Nephron progenitor cell (in vitro differentiated cells): ENCODE measurements at places on chromosomes 2 and 18.

DNA sequence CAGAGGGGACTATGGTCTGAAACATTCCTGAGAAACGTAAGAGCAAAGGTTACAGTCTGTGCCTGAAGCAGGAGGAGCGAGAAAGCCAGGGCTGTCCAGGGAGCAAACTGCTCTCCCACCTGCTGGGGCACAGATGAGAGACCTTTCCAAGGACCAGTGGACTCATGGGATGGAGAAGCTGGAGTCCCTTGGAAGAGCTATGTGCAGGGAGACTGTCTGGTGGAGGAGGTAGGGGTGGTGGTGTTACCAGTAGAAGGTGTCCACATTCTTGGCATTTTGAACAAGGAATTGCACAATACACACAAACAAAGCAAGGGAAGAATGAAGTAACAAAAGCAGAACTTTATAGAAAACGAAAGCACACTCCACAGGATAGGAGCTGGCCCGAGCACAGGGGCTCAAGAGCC lies 97.9 kb upstream of the CYRIA start:
- DNase-seq: no peak

DNA sequence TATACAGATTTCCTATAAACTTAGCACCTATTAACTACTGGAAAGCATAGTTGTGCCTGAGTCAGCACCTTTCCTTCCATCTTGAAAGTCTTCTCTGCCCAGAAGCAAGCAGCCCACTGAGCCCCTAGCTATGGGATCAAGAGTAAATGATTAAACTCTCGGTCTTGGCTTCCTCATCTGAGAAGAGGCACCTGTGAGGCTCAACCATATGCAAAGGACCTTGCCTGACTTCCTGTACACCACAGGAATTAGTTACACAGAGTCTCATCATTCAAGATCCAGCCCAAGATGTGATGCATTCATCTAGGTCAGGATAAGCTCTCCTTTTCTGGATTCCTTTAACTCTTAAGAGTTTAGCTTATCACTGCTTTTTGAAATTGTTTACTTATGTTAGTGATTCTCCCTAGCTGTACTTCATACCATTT lies 96.0 kb downstream of the CDH2 start:
- no peak for DNase-seq

DNA sequence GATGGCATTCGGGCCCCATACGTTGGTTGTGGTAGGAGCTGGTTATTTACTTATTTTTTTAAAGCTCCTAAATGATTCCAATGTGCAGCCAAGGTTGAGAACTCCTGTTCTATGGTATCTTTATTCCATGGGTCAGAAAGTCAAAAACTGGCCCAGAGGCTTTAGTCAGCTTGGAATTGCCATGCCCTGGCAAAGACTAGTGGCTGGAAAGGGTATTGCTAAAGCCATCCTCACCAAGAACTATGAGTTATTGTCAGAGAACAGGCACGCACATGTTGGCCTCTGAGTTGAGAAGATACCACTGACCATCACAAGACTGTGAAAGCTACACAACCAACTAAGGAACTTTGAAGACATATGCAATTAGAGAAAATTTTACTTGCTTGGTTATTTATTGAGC lies 47.9 kb upstream of the ACMSD start:
- no peak for DNase-seq

DNA sequence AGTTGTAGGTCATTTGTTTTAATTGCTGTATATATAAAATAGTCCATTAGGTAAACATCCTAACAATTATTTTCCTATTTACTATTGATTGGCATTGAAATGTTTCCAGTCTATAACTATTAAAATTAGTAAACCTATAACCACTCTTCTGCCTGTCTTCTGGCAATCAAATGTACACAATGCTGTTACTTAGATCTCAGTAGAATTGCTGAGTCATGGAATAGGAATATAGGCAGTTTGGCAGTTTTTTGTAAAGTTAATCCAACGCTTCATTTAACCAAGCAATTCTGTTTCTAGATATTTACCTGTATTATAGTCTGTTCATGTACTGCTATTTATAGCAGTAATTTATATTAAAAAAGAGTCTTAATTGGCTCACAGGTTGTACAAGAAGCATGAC lies 518.1 kb downstream of the DCDC2C start:
- DNase-seq: no peak

- no peak for DNase-seq
Measured at GRCh38 chr2:127078666-127079270, 28.2 kb downstream of the BIN1 start.

DNA sequence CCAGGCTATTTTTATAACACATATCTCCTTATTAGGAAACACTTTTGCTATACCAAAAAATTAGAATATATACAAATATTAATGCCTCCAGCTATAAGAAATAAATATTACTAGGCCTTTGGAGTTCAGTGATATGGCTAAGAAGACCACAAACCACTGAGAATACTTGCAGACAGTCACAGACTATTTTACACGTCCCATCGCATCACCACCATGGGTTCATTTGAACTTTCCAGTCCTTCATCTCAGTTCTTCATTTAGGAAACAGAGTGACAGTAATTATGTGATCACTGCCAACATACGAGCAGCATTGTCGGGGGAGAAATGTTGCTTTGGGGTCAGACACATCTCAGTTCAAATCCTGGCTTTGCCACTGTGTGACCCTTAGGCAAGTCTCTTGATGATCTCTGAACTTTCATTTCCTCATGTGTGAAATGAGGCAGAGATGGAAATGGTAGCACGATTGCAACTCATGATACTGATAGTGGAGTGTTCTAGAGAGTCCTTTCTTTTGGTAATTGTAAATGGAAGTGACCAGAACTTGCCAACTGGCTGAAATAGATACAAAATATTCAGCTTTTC lies 138.9 kb upstream of the NRP2 start:
- DNase-seq: no peak

DNA sequence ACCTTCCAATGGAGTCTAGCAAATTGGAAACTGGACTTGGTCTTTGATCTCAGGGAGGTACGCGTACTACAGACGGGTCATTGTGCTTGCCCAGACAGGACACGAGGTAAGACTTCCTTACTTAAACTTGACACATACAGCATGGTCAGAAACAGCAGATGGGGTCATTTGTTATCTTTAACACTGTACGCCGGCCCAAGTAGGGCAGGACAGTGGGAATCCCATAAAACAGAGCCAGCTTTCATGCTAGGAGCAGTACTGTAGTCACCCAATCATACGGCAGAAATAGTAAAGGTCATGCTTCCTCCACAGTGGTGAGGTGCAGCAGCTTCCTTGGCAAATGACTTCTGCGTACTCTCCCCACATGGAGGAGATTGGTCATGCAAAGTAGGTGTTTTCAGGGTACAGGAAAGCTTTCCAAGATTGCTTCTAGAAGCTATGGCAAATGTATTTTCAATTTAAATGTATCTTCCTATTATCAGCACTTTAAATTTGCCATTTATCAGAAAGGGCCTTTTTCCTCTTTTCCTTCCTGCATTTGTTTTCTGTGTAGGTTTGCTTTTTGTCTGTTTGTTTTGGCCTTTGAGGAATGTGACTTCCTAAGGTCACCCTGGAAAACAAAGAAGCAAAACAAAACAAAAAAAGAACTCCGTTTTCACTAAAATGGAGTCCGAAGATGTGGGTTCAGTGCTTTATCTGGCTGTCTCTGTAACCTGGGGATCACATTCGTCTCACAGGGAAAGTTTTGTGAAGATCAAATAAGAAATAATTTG lies 74.0 kb upstream of the DSG1 start:
- no peak for DNase-seq

DNA sequence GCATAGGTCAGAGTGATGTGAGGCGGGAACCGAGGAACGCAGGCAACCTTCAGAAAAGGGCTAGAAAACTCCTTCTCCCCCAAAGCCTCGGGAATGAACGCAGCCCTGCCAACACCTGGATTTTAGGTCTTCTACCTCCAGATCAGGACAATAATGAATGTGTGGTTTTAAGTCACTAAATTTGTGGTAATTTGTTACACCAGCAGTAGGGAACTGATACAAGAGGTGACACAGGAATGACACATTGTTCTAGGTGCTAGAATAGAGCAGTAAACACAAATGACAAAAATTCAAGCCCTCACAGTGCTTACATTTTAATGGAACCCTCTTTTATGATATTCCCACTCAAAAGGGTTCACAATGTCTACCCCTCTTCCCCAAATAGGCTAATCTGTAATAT lies 39.2 kb upstream of the EML4 start:
- DNase-seq: no peak

GRCh38 chr2:10537522-10538199 lies 89.5 kb upstream of the ODC1 start:
- DNase-seq: no peak

GRCh38 chr2:1514391-1515072 lies 101.3 kb downstream of the TPO start:
- no peak for DNase-seq

DNA sequence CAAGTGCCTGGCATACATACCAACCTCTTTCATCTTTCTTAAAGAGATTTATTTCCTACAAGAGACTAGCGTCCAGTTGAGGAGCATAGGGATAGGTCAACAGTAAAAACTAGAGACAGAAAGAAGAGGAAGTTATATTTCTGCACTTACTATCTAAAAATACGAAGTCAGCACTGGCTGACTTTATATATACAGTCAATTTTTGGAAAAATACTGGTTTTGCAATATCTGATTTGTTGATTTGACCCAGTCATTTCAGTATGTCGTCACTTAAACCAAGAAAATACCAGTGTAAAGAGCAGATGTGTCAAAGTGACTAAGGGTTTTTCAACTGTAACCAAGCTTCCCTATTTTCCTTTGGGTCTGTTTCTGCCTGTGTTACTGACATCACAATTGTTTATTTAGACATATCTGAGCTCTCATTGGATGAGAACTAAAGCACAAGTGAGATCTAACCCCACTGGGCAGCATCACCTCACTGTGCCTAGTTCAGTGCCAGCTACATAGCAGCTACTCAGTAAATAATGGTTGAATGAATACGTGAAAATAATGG lies 23.0 kb downstream of the CYTIP start:
- DNase-seq: no peak

DNA sequence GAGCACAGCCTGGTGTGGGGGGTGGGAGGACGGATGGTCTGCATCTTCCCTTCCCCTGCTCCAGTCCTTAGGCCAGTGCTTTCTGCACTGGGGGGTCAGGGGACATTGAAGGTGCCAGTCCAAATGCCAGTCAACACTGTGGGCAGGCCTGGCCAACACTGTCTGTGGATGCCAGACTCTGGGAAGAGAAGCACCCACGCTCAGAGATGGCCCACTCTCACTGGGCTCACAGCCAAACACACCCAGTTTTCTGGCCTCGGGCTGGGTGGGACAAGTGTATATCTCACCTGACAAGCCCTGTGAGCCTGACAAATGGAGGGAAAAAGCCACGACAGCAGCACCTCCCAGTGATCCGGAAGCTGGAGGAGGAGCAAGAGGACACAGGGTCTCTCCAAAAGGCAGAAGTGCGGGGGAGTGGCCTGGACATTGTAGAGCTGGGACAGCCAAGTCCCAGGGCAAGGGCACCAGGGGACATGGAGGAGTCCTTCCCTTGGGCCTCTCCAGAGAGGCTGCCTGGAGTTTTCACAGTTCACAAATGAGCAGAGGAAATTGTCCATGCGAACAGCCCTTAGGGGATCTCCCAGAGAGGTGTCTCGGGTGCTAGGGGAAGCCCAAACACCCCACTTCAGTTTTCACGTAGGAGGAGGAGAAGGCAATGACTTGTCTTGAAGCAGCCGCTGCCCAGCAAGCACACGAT lies 79.3 kb downstream of the SDC1 start:
- DNase-seq: peak; percentile 47

GRCh38 chr2:158091647-158092046 lies 10.0 kb upstream of the UPP2 start:
- no peak for DNase-seq

- DNase-seq: no peak
Measured at GRCh38 chr18:76499637-76500340, 4.7 kb upstream of the ZNF516 start.

DNA sequence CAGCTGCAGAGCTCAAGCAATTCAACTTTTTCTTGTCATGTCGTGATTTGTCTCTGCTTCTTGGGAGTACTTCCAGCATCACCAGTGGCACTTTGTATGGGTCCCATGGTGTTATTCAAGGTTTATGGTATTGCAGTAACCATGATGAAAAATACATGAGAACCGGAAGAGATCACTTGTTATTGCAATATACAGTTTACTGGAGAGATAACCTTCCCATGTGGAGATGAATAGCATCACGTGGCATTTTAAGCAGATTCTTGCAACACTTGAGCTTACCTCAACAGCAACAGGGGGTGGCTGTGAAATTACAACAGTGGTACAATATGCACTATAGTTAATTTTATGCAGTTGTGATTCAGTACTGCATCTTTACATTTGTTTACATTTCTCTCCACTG lies 97.4 kb downstream of the APOB start:
- no peak for DNase-seq

- DNase-seq: no peak
Measured at GRCh38 chr2:229523663-229524062, 190.7 kb downstream of the DNER start.

DNA sequence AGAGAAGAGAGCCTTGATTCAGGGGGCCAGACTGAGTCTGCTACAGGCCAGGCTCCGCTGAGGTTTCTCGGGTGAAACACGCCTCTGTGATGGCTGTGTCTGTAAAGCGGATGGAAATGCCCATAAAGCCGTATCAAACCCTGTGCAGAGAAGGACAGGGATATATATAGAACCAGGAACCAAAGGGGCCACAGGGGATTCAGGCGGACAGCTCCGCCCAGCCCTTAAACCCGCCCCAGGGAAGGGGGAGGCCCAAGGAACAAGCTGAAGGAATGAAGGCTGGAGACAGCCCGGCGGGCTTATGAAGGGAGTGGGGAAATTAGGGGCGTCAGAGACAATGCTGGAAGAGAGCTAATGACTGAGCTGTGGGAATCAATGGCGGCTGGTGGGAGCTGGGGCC lies 42.1 kb downstream of the NHEJ1 start:
- no peak for DNase-seq

- no peak for DNase-seq
Measured at GRCh38 chr2:23760736-23761135, 166.2 kb downstream of the ATAD2B start.

GRCh38 chr2:176643646-176644045 lies 374.4 kb downstream of the MTX2 start:
- peak; percentile 55 for DNase-seq

GRCh38 chr2:63628403-63628942 lies 39.7 kb downstream of the MDH1 start:
- DNase-seq: no peak

- no peak for DNase-seq
Measured at GRCh38 chr2:166725927-166726924, 162.1 kb upstream of the XIRP2 start.

GRCh38 chr2:26875065-26875634 lies 27.2 kb downstream of the DPYSL5 start:
- no peak for DNase-seq

DNA sequence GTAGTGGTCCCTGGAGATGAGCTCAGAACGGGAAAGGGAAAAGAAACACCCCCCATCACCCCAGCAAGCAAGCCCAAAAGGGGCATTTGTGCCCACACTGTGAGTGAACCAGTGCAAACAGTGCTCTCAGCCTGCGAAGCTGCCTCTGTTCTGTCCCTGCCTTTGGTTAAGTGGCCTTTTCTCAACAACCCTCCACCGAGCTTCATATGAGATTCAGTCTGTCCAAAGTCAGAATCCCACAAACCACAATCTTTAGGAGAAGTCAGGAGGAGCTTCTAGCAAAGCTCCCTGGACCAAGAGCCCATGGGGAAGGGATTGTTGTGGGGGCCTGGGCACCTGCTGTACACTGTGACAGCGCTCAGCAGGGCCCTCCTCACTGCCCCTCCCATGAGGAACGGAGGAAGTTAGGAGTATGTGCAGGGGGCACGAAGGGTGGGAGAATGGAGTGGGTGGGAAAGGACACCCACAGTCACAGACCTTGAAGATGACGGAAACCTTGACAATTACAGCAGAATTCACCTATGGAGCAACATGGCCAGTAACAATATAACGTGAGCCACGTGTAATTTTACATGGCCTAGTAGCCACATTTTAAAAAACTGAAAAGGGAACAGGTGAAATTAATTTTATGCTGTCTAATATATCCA lies 119.5 kb downstream of the SMAD7 start:
- no peak for DNase-seq
